ENCODE measurements at places on chromosomes 1 and 21.

DNA sequence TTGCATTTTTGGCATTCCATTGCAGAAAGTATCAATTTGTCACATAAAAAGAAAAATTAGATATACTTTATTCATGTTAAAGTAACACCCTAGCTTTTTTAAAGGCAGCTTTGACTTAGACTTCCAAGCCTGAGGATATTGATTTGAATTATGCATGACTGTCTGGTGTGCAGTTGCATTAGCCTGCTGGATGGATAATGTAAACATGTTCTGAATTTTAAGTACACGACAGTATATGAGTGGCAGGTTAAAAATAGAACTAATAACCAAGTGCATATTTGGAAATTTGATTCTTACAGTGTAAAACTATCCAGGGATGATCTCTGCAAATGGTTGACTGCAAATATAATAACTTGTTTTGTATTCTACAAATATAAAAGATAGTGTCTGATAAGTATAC lies 124.0 kb downstream of the SYT14 start:
- no peak for DNase-seq

DNA sequence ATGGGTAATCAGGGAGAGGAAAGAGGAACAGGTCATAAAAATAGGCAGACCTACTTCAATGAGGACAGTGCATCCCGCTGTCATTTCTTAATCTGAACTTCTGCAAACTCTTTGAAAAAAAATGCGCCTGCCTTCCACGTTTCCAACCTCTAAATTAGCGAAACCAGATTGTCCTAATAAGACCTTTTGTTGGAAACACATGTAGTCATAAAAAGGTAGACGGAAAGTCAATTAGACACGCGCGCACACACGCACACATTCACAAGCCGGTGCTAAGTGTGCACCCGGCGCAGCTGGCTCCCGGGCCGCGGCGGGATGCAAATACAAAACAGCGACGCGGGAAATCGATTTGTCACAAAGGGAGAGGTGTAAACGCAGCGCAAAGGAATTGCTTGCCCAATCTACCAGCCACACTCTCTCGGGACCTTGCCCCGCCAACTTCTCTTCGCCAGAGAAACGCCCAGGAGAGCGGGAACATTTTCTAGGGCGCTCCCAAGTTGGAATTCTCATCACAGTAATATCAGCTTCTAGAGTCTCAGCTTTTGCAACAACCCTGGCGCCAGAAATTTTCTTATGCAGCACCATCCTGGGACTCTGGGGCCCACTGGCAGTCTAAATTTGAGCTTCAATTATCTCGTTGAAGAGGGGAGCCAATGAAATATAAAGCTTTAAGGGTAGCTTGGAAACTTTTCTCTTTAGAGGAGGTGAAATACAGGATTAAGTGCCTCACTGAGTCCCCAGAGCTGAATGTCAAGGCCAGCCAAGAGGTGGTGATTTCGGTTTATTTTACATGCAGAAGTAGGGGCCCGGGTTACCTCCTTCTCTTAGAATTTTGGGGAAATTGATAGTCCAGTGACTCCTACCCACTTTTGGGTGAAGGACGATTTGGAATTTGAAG lies 4.5 kb downstream of the PRRX1 start:
- no peak for DNase-seq

DNA sequence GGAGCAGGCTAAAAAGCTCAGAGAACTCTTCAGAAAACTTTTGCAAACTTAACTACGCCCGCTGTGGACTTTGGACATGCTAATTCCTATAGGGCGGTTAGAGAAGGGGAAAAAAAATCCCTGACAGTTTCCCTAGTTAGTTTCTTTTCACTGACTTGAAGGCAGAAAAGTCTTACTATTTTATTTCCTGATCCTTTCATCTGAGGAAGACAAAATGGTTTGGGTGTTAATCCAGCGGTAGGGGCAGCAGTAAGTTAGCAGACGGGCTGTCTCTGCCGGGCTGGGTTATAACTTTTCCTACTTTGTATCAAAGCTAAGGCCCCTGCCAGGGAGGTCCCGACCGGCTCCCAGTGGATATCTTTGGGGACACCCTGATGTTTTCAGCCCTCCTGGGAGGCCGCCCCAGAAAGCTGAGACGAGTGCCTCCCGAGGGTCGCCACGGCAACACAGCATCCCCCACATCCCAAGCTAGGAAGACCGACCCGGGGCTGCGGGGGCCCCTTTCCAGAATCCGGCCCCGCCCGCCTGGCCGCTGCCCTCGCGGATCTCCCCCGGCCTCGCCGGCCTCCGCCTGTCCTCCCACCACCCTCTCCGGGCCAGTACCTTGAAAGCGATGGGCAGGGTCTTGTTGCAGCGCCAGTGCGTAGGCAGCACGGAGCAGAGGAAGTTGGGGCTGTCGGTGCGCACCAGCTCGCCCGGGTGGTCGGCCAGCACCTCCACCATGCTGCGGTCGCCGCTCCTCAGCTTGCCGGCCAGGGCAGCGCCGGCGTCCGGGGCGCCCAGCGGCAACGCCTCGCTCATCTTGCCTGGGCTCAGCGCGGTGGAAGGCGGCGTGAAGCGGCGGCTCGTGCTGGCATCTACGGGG lies 162.6 kb downstream of the RUNX1 start:
- peak; percentile 22 for DNase-seq

GRCh38 chr1:202856014-202856413 lies 32.9 kb downstream of the RABIF start:
- no peak for DNase-seq

DNA sequence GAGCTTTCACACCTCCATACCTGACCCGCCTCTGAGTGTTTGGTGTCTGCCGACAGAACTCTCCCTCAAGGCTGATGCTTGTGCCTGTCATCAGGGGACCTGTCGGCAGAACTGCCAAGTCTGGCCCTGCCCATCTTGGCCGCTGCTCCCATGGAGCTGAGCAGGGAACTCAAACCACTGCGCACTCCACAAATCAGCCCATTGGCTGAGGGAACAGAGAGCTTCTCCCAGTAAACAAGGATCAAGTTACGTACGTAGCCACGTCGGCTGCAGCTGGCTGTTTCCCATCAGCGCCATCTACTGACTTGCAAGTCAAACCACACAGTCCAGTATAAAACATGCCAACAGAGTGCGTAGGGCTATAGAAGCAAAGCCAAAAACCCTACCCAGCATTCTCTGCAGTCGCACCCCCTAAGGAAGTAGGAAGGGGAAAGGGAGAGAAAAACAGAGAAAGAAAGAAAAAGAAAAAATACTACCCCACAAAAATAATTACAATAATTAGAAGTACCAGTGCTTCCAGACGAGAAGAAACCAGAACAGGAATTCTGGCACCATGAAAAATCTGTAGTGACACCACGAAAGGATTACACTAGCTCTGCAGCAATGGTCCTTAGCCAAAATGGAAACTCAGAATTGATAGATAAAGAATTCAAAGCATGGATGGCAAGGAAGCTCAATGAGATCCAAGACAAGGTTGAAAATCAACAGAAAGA lies 13.1 kb downstream of the KRTAP13-1 start:
- peak; percentile 27 for DNase-seq

GRCh38 chr1:86245566-86246190 lies 89.1 kb upstream of the COL24A1 start:
- no peak for DNase-seq

- DNase-seq: peak; percentile 73
Observed at GRCh38 chr1:153568367-153569099, 2.9 kb upstream of the S100A2 start.

DNA sequence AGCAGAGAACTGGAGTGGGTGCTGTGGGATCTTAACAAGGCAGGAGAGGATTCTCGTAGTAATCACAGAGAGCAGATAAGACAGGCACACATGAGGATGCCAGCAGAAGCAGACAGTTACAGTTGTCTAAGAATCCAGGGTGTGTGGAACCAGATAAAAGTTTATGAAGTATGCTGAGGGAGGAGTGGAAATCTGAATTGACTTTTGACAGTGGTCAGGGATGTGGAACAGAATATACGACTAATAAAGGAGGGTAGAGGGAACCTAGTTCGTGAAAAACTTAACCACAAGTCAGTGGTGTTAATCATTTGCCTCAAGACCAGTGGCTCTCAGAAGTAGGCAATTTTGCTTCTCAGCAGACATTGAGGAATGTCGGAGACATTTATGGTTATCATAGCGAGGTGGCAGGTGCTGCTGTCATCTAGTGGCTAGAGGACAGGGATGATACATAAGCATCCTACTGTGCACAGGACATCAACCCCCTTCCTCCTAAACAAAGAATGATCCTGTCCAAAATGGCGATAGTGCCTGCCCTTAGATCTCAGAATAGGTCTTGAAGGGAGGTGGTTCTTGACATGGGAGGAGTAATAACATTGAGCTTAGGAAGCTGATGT lies 3.0 kb downstream of the LRRC8D start:
- DNase-seq: no peak
